ENCODE measurements at places on chromosomes 2 and 18.

DNA sequence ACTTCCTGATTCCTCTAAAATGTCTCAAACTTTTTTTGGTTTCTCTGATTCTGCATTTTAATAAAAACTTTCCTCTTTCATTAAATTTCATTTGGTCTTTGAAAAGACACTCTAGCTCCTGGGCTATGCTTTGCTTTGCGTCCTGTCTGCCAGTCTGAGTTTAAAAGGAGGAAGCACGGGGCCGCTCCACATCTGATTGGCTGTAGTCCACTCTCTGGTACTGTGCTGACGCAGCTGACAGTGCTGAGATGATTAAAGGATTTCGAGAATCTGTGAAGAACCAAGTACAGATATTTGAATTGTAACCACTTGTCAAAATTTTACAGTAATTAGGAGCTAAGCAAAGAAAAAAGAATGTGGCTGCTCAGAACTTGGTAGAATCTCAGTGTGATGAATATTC is 199.6 kb upstream of the HNMT start:
- DNase-seq, result no peak

DNA sequence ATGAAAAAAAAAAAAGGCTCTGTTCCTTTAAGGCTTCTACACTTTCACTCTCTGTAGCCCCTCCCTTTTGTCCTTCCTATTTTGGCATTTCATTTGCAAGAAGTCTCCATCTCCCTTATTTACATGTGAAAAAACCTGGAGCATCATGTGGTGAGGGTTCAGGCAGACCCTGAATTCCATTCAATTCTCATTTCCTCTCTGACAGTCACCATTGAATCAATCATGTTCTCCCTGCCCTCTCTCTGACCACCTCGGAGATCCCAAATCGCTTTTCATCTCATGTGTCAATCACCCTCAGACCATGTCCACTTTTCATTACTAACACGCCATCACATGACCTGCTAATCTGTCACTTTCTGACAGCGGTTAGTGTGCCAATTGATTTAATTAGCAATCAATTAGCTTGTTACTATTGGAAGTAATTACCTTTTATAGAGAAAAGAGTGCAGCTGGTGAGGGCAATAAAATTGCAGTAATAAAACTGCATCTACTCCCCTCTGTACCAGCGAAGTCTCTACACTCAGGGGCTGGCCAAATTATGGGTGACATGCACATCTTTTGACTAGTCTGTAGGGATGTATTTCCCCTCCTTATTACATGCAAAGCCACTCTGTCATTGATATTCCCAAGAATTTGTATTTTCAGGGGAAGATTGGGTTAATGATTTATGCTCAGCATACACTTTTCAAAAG is 317.4 kb downstream of the EN1 start:
- no peak for DNase-seq

- no peak for DNase-seq
Observed at GRCh38 chr2:70750320-70750719, 17.7 kb downstream of the ADD2 start.

DNA sequence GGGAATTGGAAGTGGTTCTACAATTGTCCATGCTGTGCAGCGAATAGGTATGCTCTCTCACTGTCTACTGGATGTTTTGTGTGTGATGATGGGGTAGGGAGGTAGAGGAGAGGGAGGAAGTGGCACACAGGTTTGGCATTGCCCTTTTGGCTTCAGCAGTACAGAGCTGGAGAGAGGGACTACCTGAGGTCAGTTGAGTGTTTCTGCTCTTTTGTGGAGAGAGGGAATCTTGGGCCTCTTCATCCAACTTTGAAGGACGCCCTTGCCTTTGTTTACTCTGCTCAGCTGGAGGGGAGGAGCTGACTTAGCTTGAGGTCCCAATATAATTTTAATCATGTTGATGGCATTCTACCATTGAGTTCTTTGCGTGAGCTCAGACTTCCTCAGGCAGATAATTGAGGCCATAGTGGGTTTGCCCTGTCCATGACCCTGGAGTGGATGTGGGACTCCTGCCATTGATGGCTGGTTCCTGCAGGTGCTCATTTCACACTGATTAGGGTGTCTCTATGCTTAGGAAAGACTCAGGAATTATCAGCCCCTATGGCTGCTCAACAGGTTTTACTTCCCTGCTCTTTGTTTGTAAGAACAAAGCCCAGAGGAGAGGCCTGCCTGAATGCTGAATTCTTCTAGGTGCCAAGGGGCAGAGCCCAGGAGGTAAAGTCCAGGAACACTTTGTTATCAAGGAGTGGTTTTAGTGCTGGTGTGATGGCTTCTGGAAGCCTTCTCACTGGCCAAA is 7.2 kb downstream of the RPIA start:
- DNase-seq, result no peak

- no peak for DNase-seq
Observed at GRCh38 chr18:65610939-65611338, 139.9 kb upstream of the CDH7 start.

- DNase-seq, result no peak
Observed at GRCh38 chr18:36321658-36322407, 24.3 kb downstream of the FHOD3 start.

DNA sequence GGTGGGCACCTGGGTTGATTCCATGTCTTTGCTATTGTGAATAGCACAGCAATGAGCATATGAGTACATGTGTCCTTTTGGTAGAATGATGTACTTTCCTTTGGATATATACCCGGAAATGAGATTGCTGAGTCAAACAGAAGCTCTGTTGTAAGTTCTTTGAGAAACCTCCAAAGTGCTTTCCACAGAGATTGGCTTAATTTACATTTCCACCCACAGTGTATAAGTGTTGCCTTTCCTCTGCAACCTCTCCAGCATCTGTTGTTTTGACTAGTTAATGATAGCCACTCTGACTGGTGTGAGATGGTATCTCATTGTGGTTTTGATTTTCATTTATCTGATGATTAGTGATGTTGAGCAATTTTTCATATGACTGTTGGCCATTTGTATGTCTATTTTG is 194.8 kb downstream of the ZNF804A start:
- DNase-seq, result no peak

DNA sequence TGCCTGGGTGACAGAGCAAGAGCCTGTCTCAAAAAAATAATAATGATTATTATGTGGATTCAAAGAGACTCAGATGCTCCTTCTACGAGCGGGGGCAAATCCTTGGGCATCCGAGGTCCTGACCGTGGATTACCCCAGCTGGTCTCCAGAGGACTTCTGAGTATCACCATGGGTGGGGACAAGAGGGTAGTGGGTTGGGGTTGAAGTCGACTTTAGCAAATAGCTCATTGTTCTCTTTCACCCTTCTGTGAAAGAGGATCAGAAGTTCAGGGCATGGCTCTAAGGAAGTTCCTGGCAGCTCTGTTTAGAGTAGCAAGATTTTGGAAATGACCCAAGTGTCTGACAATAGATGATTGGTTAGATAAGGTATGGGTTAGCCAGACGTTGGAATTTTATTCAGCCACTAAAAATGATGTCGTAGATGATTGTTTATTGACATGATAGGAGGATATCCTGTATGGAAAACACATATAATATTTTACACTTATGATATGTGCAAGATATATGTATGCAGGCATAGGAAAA is 59.0 kb upstream of the SPRED2 start:
- DNase-seq, result peak; percentile 3

DNA sequence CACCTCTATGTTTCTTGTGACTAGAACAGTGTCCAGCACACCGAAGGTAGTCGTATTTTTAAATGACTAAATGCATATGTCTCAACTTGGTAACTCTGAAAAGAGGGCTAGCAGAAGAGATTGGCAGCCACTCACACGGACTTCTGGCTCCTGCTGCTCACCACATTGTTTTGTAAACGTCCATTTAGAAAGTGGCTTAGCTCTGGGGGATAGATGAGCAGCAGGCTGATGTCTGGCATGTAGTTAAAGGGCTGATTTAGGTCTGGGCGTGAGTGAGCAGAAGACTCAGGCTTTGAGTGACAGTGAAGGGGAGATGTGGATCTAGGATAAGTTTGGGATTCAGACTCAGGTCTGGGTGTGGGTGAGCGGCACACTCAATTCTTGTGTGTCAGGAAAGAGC is 372.9 kb upstream of the HS6ST1 start:
- no peak for DNase-seq

- DNase-seq, result peak; percentile 90
Observed at GRCh38 chr18:45589356-45590035, 25.8 kb upstream of the SLC14A2 start.

DNA sequence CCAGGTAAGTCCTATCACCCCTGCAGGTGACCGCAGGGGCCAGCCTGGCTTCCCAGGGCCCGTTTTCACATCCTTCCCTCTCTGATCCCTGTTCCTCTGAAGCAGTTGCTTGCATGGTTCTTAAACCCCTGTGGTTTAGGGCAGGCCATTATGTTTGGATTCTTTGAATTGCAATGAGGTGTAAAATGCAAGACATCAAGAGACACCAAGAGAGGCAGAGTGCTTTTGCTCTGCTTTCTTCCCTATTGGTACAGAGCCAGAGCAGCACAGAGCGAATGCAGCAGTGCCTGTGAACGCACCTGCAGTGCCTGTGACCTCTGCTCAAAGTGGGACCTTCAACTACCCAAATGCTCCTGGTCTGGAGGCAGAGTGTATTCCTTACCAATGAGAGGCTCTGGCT is 7.6 kb downstream of the RFX8 start:
- no peak for DNase-seq

- DNase-seq, result no peak
Observed at GRCh38 chr2:222978850-222979249, 73.1 kb upstream of the KCNE4 start.

- no peak for DNase-seq
Observed at GRCh38 chr2:23350041-23350791, 34.8 kb upstream of the KLHL29 start.

DNA sequence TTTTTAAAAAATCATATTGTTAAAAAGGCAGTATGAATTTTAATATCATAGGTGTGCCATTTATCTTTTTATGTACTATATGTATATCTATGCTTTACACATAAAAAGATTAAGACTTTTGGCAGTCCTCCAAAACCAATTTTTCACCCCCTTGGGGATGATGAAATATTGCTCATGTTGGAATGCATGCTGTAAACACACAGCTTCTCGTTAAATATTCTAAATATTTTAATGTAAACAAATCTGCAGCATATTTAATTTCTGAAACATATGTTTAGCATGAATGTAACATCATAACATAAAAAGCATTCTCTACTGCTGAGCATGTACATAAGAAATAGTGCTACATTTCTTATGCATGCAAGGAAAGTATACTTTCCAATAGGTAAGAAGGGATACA is 484.3 kb upstream of the LRATD1 start:
- no peak for DNase-seq

GRCh38 chr2:221524158-221524557 is 47.9 kb downstream of the EPHA4 start:
- no peak for DNase-seq

GRCh38 chr2:188610827-188611226 is 319.2 kb downstream of the GULP1 start:
- DNase-seq, result no peak

- DNase-seq, result no peak
Observed at GRCh38 chr2:191929288-191929687, 82.4 kb upstream of the CAVIN2 start.

DNA sequence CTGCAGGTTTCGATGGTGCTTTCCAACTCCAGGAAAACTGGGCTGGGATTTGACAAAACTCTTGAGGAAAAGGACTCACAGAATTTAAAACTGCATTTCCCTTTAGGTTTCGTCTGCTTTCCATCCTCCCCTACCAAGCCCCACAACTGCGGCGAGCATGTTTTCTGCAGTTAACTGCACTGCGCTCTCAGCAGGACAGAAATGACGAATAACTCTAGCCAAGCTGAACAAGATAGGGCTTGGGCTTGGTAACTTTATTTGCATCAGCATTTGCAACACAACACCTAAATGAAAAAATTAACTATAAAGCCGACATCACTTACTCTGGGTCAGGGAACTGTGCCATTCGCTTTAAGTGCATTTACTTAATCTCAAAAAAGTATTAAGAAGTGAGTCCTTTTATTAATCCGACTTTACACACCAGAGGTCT is 669 bp upstream of the PIKFYVE start:
- no peak for DNase-seq

GRCh38 chr18:6069539-6069938 is 174.2 kb upstream of the TMEM200C start:
- DNase-seq, result no peak

DNA sequence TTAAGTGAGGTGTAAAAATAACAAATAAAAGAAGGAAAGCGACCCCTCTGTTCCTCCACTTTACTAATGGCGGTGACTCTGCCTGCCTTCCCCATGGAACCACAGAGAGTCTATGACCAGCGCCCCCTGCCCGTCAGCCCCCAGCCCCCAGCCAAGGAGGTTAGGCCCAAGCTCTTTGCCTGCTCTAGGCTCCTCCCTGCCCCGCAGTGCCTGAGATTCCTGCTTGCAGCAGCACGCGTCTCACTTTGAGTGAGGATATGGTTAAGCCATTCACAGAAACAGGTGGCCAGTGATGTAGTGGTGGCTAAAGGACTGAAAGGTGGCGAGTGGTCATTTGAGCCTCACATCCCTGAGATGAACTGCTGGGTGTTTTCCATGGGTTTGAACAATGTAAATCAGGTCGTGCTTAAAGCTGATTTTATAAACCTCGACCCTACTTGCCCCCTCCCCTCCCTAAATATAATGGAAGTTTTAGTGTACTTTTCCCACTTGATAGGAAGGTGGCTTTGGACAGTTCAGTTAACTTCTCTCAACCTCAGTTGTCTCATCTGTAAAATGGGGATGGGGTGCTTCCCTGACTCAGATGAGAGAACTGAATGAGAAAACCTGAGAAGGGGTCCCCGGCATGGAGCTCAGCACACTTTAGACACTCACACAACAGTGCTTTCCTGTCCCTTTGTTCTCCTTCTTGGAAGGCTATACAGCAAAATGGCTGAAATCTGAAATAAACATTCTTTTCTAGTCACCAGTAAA is 46.5 kb downstream of the IL1RL2 start:
- DNase-seq, result no peak

- DNase-seq, result no peak
Observed at GRCh38 chr2:18005411-18005810, 126.9 kb downstream of the KCNS3 start.

DNA sequence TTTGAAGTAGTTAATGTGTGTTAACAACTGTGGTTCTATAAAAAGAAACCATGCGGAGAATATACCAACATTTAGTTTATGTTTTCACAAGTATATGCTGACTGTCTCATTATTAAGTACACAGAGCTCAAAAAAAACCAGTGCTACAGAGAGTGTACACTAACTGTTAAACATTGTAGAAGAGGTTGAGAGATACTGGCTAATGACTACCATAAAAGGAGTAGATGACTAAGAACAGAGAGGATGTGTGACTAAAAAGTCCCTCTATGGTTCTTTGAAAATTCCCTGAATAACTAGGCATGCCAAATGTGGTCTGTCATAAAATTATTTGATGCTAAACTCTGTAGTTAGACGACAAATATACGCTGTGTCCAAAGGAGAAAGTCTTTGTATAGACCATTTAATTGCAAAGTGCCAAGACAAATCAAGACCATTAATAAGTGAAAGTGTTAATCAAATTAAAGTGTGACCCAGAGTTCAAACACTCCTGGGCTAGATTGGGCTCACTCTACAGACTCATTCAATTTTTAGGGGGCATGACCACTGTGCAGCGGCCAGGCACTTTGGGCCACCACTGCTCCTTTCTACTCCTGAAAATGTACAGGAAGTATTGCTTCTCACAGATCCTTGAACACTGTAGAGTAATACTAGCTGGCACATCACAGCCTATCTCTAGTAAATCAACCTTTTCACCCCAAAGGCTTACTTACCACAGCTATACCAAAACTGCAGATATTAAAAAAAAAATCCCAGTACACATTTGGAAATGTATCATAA is 45.1 kb upstream of the SERTAD2 start:
- no peak for DNase-seq
